MV-4-11 (cell line): ENCODE measurements at places on chromosomes 2 and 18.

DNA sequence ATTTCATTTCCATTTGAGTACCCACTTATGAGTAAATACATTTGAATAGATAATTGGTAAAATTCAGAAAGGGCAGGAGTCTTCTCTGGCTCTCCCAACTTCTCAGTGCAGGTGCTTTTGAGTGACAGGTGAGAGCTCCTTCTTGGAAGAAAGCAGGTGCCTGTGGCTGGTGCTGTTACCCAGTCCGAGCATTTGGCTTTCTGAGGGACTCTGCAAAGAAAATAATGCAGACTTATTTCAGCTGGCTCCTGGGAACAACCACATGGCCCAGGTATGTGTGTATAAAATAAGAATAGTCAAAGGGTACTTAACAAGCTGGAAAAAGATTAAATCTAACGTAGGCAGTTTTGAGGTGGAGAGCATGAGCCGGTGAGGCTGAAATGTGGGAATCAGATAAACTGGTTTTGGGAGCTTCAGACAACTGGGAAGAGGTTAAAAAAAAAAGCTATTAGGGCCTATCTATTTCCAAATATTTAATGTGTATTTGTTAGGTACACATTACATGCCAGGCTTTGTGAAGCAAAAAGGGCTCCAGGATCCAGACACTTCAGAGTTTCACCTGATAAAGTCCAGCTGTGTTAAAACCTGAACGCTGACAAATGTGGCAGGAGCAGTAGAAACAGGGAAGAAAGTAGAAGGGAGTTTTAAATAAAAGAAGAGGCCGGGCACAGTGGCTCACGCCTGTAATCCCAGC lies 20.6 kb downstream of the ZNF236 start:
- no peak for DNase-seq

- no peak for DNase-seq
These were observed 33.0 kb downstream of the CYP26B1 start for GRCh38 chr2:72114693-72115051.

- DNase-seq: peak; percentile 27
These were observed 201.4 kb downstream of the NYAP2 start for GRCh38 chr2:225600865-225601264.

GRCh38 chr2:39394516-39394961 lies 42.5 kb downstream of the MAP4K3 start:
- DNase-seq: no peak

GRCh38 chr2:10977003-10977402 lies 65.3 kb downstream of the KCNF1 start:
- peak; percentile 94 for DNase-seq

GRCh38 chr18:48698707-48699106 lies 159.9 kb downstream of the CTIF start:
- peak; percentile 81 for DNase-seq

- DNase-seq: peak; percentile 17
These were observed 131.5 kb upstream of the STON1 start for GRCh38 chr2:48398285-48399002.

GRCh38 chr2:38109732-38110181 lies 33.8 kb upstream of the CYP1B1 start:
- DNase-seq: no peak

DNA sequence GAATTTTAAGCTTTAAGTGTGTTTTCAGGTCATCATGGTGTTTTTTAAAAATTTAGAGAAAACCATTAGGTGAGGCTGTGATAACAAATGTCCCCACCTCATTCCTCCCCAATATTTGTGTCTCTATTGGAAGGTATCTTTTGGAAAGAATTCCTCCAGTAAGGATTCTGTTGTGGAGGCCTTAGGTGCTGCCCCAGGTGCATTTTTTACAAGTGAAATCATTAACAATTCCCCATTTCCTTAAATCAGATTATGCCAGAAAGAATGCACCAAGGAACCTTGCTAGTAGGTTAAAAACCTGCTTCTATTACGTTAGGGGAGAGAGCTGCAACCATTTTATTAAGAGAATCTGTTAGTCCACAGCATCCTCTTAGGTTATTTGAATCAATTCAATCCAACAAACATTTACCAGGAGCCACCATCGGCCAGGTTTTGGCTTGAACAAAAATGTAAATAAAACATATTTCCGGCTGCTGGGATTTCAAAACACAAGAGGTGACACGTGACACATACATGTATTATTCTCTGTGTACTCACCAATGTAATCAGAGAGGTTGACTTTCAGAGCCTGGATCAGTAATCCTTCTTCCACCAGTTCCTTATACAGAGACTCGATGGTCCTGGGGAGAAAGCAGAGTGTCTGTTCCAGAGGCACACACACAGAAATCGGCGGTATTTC lies 112.5 kb upstream of the ASB18 start:
- DNase-seq: no peak

GRCh38 chr18:59760212-59760611 lies 63.0 kb upstream of the CCBE1 start:
- DNase-seq: no peak

DNA sequence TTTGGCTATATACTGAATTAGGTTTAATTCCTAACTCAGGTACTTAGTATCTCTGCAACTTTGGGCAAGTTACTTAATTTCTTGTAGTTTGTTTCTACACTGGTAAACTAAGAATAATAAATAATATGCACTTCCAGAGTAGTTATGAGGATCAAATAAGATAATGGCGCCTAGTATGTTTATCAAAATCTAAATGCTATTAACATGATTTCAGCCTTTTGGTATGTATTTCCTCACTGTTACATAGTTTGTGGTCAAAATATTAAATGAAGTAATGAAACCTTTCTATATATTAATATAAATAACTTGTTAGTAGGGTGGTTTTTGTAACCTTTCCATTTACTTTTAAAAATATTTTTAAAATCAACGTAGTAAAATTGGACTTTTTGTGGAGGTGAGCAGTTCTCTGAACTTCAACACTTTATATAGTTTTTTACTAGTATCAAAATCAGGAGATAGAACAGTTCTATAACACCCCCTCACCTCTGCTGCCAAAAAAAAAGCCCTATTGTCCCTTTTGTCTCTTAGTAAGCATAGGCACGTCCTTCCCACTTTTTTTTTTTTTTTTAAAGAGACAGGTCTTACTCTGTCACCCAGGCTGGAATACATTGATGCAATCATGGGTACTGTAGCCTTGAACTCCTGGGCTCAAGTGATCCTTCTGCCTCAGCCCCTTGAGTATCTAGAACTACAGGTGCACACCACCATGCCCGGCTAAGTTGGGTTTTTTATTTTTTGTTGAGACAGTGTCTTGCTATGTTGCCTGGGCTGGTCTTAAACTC lies 44.8 kb downstream of the RAB3GAP1 start:
- no peak for DNase-seq

DNA sequence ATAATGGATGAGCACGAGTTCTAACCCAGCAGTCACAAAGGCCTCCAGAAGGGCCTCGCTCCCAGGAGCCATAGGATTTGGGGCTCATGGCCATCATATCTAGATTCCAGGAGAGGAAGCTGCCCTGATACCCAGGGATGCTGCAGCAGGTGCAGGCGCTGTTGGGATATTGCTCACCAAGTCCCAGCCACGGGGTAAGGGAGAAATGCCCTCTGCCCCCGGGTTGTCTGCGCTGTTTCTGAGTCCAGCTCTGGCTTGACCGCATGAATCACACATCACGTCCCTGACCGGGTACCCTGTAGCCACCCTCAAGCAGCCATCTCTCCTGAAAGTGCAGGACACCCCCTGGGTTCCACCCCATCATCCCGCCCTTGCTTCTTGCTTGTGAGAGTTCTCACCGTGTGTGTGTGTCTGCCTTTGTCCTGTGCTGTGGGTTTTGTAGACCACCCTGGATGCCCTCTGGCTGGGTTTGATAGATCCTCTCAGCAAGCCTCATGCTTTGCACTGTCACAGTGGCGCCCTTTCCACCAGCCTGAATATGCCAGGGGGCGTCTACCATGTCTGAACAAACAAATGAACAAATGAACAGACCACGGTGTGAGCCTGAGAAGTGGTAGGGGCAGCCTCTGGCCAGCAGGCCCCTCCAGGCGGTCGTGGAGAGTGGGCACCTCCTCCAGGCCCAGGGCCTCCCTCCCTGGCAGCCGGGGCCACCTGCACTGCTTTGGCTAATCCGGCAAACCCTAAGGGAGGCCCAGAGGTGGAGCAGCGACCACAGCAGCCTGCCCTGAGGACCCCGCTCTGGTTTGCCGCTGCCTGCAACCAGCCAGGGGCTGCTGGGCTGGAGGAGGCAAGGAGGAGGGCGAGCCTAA lies 32.1 kb downstream of the ADRA2B start:
- DNase-seq: no peak
